ENCODE measurements at places on chromosomes 16 and 17.

- DNase-seq, result no peak
Observed at GRCh38 chr16:10623059-10623458, 42.7 kb upstream of the EMP2 start.

GRCh38 chr16:89098767-89099430 is 5.2 kb downstream of the ACSF3 start:
- DNase-seq, result no peak

- DNase-seq, result no peak
Observed at GRCh38 chr17:1755252-1755826, 6.5 kb upstream of the SERPINF1 start.

- no peak for DNase-seq
Observed at GRCh38 chr16:75733305-75734211, 7.3 kb upstream of the CPHXL start.

DNA sequence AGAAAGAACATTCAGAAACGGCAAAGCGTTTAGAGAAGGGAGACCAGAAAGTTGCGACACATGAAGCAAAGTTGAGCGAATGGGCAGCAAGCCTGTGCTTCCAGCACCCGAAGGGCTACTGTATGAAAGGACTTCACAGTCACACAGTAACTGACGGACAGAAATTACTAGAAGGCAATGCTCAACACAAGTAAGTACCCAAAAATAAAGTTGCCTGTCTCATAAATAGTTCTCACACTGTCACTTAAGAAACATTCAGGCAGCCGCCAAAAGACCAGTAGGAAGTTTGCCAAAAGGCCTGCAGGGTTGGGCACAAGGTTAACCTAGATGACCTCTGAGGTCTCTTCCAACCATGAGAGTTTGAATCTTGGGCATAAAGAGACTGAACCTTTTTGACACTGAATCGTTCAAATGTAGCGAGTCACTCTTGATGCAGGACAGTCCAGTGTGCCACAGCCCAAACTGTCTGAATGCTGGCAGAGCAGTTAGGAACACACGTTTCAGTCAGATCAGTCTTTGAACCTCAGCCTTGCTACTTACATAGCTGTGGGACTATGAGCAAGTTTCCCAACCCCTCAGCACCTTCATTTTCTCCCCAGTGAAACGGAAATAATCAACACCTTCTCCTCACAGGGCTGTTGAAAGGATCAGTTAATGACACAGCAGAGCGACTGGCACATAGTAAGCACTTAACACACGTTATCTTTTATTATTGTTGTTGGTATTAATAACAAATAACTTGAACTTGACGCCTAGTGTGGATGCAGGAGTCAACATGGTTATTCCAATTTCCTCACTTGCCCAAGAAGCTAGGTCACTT is 10.4 kb downstream of the NCBP3 start:
- no peak for DNase-seq

- no peak for DNase-seq
Observed at GRCh38 chr16:27463741-27464591, 62.0 kb downstream of the IL21R start.

GRCh38 chr17:81940538-81941483 is 3.7 kb upstream of the PYCR1 start:
- no peak for DNase-seq

GRCh38 chr16:82091241-82091640 is 56.2 kb downstream of the HSD17B2 start:
- no peak for DNase-seq

GRCh38 chr16:85019659-85020245 is 7.8 kb upstream of the KIAA0513 start:
- no peak for DNase-seq

DNA sequence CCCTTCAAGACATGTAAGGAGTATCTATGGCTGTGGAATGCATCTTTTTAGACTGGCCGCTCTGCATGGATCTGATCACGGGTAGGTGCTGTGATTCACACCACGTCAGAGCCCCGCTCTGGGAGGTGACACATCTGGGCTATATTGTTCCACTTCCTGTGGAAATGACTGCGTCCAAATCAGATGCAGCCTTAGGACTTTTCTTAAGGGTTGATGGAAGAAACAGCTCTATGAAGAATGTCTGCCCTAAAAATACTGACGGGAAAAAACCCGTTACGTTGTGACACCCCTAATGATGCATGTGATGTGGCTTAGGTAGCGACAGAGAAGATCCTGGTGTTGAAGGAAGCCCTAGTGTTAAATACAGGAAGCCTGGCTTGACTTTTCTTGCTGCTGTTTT is 12.2 kb downstream of the BANP start:
- peak; percentile 60 for DNase-seq

DNA sequence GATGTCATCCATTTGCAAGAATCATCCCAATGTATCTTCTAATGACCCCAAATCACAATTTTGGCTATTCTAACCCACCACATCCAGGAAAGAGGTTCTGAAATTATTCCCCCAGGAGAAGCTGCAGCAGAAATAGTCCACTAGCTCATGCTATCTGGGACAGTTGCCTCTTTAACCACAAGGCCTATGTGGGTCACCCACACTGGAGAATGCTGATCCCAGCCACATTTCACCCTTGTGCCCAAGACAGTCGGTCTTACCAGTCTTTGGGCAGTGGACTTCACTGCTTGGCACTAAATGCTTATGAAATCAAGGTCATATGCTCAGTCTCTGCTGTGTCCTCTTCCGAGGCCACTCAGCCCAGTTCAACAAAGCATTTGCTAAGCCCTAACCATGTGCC is 27.0 kb downstream of the ABCC12 start:
- DNase-seq, result no peak

DNA sequence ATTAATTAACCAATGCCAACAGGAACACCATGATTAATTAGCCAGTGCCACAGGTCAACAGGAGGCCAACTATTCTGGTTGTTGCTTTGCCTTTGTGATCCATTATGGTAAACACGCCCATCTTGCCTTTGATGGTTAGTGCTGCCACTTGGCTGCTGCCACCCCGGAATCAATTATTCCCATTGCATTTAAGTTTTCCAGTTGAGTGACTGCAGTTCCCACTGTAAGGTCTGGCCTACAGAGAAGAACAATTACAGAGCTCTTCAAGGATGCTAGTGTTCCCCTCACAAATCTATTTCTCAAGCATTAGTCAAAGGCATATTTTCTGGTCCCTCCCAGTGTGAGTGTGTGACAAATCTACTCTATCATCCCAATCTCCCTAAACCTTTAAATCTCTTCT is 7.1 kb upstream of the CLEC19A start:
- DNase-seq, result no peak

DNA sequence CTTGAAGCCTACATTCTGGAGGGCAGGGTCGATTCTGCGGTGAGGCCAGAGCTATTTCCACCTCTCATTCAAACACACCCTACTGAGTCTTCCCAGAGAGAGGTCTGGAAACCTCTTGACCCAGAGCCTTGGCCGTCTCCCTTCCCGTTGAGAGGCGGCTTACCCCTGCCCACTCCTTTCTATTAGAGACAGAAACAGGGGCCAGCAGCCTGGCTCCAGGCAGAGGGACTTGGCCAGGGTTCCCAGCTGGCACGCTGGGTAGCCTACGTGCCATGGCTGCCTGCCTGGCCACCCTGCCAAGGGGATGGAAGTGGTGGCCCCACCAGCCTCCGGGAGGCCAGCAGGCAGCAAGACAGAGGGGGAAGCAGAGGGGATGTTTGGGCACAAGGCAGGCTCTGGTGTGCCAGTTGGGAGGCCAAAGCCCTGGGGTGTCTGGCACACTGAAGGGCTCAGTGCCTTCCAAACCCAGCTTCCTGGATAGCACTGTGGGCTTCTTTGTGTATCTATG is 6.0 kb downstream of the STAC2 start:
- DNase-seq, result no peak

GRCh38 chr17:76399175-76400172 is 15.1 kb downstream of the SPHK1 start:
- DNase-seq, result no peak

DNA sequence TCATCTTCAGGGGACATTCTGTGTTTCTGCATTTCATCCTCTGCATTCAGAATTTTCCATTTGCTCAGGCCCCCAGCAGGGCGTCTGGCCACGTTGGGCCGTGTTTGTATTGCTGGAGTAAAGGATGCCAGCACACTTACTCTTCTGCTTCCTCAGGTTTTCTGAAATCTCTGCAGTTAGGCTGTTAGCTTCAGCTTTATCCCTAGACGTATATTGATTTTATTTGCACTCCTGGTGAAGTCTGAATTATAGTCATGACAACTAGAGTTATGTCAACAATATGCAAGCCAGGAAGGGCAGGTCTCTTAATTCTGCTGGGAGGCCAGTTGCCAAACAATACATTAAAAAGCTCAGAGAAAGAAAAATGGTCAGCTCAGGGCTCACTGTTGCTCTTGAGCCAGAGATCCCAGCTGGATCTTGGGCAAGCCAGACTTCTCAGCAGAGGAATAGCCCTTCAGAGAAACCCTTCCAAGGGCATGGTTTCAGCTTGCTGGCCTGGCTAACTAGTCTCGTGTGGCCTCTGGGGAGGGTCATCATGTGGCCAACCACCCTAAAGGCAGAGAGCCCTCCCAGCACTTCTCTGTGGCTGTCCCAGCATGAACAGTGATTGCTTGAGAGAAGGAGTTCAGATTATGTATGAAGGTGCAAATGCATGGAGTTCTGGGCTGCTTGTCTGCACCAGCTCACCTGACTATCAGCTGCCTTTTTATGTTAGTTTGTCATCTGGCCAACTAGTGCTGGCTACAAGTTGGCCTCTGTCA is 110.2 kb upstream of the CACNG5 start:
- DNase-seq, result no peak

GRCh38 chr16:81616321-81617020 is 162.6 kb upstream of the PLCG2 start:
- peak; percentile 54 for DNase-seq

GRCh38 chr16:11202260-11203091 is 53.5 kb downstream of the SOCS1 start:
- DNase-seq, result no peak

DNA sequence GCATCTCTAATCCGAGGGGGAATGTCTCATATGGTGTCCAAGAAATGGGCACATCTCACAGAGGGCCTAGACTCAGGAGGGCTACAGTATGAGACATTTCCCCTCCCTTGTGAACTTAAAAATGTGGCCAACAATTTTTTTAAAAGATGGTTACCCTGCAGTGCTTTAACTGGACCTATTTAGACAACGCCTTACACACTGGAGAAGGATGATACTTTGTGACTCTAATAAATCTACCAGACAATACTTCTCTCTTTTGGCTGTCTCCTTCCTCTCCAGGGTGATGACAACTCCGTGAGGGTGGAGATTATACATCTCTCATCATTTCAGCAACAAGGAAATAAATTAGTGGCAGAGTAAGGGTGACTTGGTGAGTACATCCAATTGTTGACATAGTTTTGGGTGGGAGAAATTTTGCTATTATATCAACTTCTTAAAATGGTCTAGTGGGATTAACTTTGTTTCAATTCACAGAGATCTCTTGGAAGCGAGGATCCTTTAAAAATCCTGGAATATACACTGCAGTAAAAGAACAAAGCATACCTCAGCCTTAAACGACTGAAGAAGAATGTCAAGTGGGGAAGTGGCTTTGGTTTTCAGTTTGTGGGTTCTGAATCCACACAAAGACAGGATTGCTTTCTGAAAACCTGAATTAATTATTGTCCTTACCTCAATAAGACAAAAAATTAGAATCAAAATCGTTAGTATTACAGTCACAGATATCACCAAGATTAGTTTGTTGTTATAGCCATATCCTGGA is 89.8 kb downstream of the KPNA2 start:
- DNase-seq, result no peak

GRCh38 chr17:41500131-41500911 is 5.1 kb downstream of the KRT13 start:
- DNase-seq, result no peak

- no peak for DNase-seq
Observed at GRCh38 chr17:74578979-74579378, 11.7 kb upstream of the CD300H start.

DNA sequence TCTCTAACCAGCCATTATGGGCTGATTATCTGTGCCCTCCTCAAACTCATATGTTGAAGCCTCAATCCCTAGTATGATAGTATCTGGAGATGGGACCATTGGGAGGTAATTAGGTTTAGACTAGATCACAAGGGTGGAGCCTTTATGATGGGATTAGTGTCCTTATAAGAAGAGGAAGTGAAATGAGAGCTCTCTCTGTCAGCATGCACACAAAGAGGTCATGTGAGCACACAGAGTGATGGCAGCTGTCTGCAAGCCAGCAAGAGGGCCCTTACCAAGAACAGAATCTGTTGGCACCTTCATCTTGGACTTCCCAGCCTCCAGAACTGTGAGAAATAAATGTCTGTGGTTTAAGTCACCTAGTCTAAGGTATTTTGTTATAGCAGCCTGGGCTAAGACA is 101.9 kb downstream of the PCTP start:
- DNase-seq, result no peak

- no peak for DNase-seq
Observed at GRCh38 chr17:50588391-50589049, 28.0 kb downstream of the CACNA1G start.

DNA sequence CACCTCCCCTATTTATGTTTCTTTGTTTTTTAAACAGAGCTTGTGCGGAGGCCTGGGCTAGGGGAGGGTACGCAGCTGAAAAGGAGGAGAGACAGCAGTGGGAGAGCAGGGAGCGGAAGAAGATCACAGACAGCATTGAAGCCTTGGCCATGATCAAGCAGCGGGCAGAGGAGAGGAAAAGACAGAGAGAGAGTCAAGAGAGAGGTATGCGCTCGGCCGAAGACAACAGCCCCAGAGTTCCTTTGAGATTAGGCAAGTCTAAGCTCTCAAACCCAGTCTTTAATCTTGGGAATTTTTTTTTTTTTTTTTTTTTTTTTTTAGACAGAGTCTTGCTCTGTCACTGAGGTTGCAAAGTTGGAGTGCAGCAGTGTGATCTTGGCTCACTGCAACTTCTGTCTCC is 20.6 kb downstream of the DNAAF1 start:
- no peak for DNase-seq

DNA sequence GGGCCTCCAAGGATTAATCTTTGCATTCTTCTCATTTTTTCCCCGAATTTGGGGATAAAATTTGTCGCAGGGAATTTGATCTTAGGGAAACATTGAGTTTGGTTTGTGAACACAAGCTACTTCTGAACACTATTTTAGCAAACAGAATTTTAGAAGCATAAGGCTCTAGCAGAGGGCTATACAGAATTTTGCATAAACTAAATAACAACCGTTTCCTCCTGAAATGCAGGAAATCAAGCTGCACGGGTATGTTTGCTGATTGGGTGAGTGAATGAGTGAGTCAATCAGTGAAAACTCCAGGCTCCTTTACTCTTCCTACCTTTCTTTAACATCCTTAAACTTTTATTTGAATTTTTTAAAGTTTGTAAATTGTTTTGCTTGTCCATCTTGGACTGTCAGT is 81.3 kb upstream of the GNAO1 start:
- DNase-seq, result no peak
